IMR-90 (cell line): ENCODE measurements at places on chromosomes 3 and 15.

DNA sequence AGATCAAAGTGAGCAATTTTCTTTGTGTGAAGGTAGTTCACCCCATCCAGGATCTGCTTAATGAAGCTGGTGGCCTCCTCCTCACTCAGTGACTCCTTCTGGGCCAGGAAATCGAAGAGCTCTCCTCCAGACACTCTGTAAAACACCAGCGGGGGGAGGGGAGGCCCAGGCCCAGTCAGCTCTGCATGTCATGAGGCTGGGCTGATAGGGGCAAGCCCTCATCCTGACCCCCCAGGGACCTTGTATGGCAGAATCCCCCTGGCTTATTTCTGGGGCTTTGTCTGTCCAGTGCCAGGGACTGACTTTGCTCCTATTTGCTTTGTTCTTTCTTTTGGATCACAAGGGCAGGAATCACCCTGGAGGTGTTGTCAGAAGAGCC, 74.9 kb downstream of the DAPK2 start:
- H3K4me3 ChIP-seq: no peak overlapping the region
- peaks cover 10% of the 10 kb centered on the region for H3K4me1 ChIP-seq
- DNase-seq: no peak
- H3K27me3 ChIP-seq: peaks cover 6% of the 10 kb centered on the region; the same call in 1 of the 2 replicates

GRCh38 chr3:197169028-197169427, 129.4 kb downstream of the DLG1 start:
- H3K4me1 ChIP-seq: peaks cover 2% of the 10 kb centered on the region; the same call in 1 of the 2 replicates
- no peak for DNase-seq
- no peak overlapping the region for H3K27ac ChIP-seq
- no peak overlapping the region for H3K4me3 ChIP-seq

- H3K36me3 ChIP-seq: no peaks in the 10 kb centered on the region
- peak; percentile 59 for DNase-seq
- H3K4me3 ChIP-seq: no peak overlapping the region
- H3K27me3 ChIP-seq: peaks cover 20% of the 10 kb centered on the region
Measured at GRCh38 chr3:186493525-186494255, 50.5 kb downstream of the CRYGS start.

- H3K27ac ChIP-seq: no peak overlapping the region
- H3K27me3 ChIP-seq: no peaks in the 10 kb centered on the region
- H3K36me3 ChIP-seq: peaks cover 4% of the 10 kb centered on the region; the same call in 1 of the 2 replicates
Measured at GRCh38 chr15:67784090-67784781, 41.1 kb upstream of the SKOR1 start.

GRCh38 chr3:153163756-153164550, 1.9 kb downstream of the RAP2B start:
- H3K4me3 ChIP-seq: peak overlapping the region; percentile 97
- no peaks in the 10 kb centered on the region for H3K36me3 ChIP-seq
- H3K4me1 ChIP-seq: peaks cover 4% of the 10 kb centered on the region; the same call in 1 of the 2 replicates
- H3K27me3 ChIP-seq: no peaks in the 10 kb centered on the region
- H3K27ac ChIP-seq: peak overlapping the region; percentile 33; the same call in 1 of the 2 replicates
- DNase-seq: no peak

DNA sequence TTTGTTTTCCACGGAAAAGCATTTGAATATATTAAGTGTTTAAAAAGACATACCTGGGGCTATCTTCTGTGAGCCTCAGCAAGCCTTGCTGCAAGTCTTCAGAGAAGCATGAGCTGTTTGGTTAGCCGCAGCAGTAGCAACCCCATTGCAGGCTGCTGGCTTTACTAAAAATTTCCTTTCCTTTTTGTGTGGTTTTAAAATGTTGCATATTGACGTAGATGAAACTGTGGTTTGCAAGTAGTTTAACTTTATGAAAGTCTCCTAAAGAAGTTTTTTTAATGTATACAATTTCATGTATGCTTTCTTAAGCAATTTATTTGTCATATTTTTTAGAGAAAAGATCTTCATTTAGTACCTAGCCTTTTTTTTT, at the start of gene GPR171:
GPR171 (minus strand) TSS at position 166 of the 370 bp plus-strand sequence. CDS start 3,830 bp downstream, outside the sequence.
- H3K27me3 ChIP-seq: no peaks in the 10 kb centered on the region
- H3K4me3 ChIP-seq: no peak within 1 kb of the TSS
- no peak within 1 kb of the TSS for H3K27ac ChIP-seq
- peaks cover 2% of the 10 kb centered on the region; the same call in 1 of the 2 replicates for H3K4me1 ChIP-seq
- no peak for DNase-seq
- no peaks in the 10 kb centered on the region for H3K36me3 ChIP-seq

GRCh38 chr15:95822961-95823360, 507.5 kb upstream of the NR2F2 start:
- DNase-seq: no peak
- H3K4me1 ChIP-seq: no peaks in the 10 kb centered on the region
- no peak overlapping the region for H3K27ac ChIP-seq
- no peak overlapping the region for H3K4me3 ChIP-seq
- no peaks in the 10 kb centered on the region for H3K36me3 ChIP-seq
- H3K27me3 ChIP-seq: no peaks in the 10 kb centered on the region

GRCh38 chr15:42736178-42736792, 643 bp downstream of the CDAN1 start:
- H3K27me3 ChIP-seq: no peaks in the 10 kb centered on the region
- H3K36me3 ChIP-seq: peaks cover 36% of the 10 kb centered on the region
- no peak for DNase-seq

- H3K36me3 ChIP-seq: no peaks in the 10 kb centered on the region
- no peaks in the 10 kb centered on the region for H3K4me1 ChIP-seq
- H3K4me3 ChIP-seq: no peak overlapping the region
- no peak for DNase-seq
Measured at GRCh38 chr3:155637567-155637966, 107.3 kb downstream of the PLCH1 start.

DNA sequence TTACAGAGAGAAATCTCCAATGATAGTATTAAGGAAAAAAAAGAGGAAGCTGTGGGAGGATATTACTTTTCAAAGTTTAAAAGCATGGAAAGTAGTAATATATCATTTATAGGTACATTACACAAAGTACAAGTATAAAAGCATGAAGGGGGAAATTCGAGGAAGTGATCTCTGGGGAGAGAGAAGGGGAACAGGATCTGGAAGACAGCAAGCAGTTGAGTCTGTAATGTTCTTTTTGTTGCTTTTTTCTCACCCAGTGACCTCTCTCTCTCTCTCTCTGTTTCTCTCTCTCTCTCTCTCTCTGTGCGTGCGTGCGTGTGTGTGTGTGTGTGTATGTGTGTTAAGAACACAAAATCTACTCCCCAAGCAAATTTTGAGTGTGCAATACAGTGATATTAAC, 10.2 kb downstream of the C3orf20 start:
- no peak overlapping the region for H3K4me3 ChIP-seq
- no peak for DNase-seq
- no peaks in the 10 kb centered on the region for H3K4me1 ChIP-seq

GRCh38 chr3:146342989-146343388, 92.1 kb upstream of the PLSCR4 start:
- no peaks in the 10 kb centered on the region for H3K4me1 ChIP-seq
- peak; percentile 54 for DNase-seq
- no peaks in the 10 kb centered on the region for H3K36me3 ChIP-seq

- H3K27me3 ChIP-seq: no peaks in the 10 kb centered on the region
- DNase-seq: no peak
- H3K4me3 ChIP-seq: no peak overlapping the region
- no peak overlapping the region for H3K27ac ChIP-seq
- no peaks in the 10 kb centered on the region for H3K4me1 ChIP-seq
- no peaks in the 10 kb centered on the region for H3K36me3 ChIP-seq
Measured at GRCh38 chr3:85476891-85477495, 518.2 kb downstream of the CADM2 start.

DNA sequence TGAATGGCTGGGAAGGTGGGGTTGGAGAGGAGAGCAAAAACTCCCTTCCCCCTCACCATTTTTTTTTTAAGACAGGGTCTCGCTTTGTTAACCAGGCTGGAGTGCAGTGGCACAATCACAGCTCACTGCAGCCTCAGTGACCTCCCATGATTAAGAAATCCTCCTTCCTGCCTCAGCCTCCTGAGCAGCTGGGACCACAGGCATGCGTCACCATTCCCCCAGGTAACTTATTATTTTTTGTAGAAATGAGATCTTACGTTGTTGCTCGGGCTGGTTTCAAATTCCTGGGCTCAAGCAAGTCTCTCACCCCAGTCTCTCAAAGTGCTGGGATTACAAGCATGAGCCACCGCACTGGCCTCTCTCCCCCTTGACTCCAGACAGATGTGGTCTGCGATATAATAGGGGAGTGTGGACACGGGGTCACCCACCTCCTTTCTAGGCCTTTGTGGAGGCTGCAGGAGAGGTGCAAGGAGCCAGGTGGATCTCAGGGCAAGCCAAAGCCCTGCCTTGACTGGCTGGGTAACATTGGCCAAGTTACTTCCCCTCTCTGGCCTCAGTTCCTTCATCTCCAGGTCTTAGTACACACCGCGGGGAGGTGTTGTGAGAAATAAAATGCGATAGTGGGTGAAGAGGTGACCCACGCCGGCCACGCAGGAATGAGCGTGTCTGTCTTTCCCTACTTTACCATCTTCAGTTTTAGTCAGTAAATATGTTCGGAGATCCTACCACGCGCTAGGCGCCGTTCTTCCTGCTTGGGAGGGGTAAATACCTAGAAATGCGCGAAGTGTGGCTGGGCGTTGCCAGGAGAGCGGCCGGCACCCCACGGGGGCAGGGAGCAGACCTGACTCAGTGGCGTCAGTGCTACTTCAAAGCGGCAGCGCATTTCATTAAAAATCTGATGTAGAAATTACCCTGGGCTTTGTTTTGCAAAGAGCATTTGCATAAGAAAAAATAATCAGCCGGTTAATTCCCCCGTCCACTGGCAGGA, 20.2 kb upstream of the CORO2B start:
- DNase-seq: no peak
- peaks cover 4% of the 10 kb centered on the region; the same call in 1 of the 2 replicates for H3K27me3 ChIP-seq
- H3K4me1 ChIP-seq: no peaks in the 10 kb centered on the region
- H3K4me3 ChIP-seq: no peak overlapping the region
- no peaks in the 10 kb centered on the region for H3K36me3 ChIP-seq

DNA sequence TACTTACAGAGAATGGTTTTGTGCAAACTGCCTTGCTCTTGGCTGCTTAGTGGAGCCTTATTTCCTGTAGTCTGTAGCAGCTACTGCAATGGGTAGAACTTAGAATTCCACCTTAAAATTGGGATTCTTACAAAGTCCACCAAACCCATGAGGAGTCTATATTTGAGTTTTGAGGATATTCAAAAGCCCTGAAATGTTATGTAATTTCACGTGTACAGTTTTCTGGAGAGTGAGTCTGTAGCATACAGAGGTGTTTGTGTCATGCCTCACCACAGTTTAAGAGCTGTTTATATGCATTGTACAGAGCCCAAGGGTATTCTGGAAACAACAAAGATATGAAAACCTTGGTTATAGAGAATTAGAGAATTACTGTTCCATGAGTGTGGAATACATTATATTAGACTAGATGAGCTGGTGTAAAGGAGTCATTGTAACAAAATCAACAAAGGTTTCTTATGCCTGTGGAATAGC, 114.4 kb downstream of the MBNL1 start:
- H3K27ac ChIP-seq: no peak overlapping the region
- peaks cover 14% of the 10 kb centered on the region for H3K4me1 ChIP-seq
- H3K27me3 ChIP-seq: no peaks in the 10 kb centered on the region
- H3K4me3 ChIP-seq: no peak overlapping the region
- DNase-seq: no peak
- H3K36me3 ChIP-seq: peaks cover 4% of the 10 kb centered on the region

- no peaks in the 10 kb centered on the region for H3K27me3 ChIP-seq
- peaks cover 3% of the 10 kb centered on the region for H3K4me1 ChIP-seq
- no peak overlapping the region for H3K27ac ChIP-seq
- H3K36me3 ChIP-seq: no peaks in the 10 kb centered on the region
- H3K4me3 ChIP-seq: no peak overlapping the region
- DNase-seq: no peak
Measured at GRCh38 chr3:37189109-37189508, 14.7 kb upstream of the LRRFIP2 start.

DNA sequence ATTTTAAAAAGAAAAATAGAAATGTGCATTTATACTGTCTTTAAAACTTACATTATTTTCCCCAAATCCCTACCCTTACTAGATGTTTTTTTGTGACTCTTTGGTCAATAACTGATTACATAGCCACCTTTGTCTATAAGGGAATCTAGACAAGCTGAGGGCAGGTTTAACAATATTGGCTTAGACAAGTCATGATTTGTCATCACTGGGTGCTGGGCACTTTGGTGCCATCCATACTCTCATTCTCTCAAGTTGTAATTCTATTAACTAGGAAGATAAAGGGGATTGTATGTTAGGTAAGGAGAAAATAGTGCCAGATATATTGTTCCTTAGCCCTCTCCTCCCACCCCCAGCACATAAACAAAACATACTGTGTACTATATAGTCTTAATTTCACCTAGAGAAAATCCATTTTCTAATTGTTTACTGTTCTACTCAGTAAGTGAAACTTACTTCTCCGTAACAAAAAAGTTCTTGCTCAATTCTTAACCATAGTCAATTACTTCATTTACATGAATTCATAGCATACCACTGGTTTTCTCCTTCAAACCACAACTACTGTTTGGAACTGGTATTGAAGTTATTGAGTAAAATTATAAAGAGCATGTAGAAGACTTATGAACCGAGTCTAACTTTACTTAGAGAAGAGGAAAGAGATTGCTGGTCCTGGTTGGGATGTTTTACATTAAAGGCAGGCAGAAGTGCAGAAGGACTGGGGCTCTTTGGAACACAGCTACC, 877.1 kb downstream of the PDCD6IP start:
- H3K36me3 ChIP-seq: no peaks in the 10 kb centered on the region
- no peaks in the 10 kb centered on the region for H3K4me1 ChIP-seq

- DNase-seq: peak; percentile 77
- no peak overlapping the region for H3K27ac ChIP-seq
- no peak overlapping the region for H3K4me3 ChIP-seq
- H3K27me3 ChIP-seq: no peaks in the 10 kb centered on the region
- no peaks in the 10 kb centered on the region; the same call in 1 of the 2 replicates for H3K36me3 ChIP-seq
Measured at GRCh38 chr3:115074502-115074901, 72.6 kb downstream of the ZBTB20 start.

DNA sequence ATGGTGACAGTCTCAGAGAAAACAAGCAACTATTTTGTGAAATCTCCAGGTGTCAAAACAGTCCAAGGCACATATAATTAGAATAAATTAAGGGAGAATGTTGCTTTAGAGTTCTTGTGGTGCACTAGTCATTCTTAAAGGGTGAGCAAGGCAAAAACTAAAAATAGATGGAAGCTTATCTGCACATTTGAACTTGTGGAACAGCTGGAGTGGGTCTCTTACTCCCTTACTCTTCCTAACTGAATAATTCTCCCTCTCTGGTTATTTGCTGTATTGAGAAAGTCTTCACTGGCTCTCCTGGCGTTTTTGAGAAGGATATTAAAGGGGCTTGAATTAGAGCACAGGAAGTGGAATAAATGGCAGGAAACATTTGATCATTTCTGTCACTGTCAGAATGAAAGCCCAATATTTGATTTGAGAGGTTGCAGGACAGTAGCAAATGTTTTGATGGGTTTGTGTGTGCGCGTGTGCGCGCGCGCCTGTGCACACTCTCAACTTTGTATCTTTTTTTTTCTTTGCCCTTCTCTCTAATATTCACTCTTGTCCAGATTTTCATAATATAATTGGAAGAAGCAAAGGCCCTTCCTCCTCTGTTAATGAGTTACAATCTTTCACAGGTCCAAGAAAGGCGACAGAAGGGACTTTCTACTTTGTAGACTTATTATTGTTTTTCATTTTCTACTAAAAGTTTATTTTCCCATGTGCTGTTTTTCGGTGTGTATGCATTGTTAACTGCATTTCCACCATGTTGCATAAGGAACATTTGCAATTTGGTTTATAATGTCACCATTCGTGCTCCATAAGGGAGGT, 40.9 kb downstream of the AKAP13 start:
- H3K4me3 ChIP-seq: no peak overlapping the region
- no peak overlapping the region for H3K27ac ChIP-seq
- DNase-seq: peak; percentile 59
- H3K27me3 ChIP-seq: no peaks in the 10 kb centered on the region
- H3K36me3 ChIP-seq: no peaks in the 10 kb centered on the region

GRCh38 chr15:75008629-75009326, 13.4 kb downstream of the SCAMP5 start:
- no peaks in the 10 kb centered on the region for H3K36me3 ChIP-seq
- no peaks in the 10 kb centered on the region for H3K4me1 ChIP-seq
- peaks cover 22% of the 10 kb centered on the region for H3K27me3 ChIP-seq
- H3K4me3 ChIP-seq: no peak overlapping the region
